ENCODE measurements at places on chromosomes 12 and 14.

- peak; percentile 46 for DNase-seq
Observed at GRCh38 chr14:88551094-88551870, 3.5 kb downstream of the PTPN21 start.

DNA sequence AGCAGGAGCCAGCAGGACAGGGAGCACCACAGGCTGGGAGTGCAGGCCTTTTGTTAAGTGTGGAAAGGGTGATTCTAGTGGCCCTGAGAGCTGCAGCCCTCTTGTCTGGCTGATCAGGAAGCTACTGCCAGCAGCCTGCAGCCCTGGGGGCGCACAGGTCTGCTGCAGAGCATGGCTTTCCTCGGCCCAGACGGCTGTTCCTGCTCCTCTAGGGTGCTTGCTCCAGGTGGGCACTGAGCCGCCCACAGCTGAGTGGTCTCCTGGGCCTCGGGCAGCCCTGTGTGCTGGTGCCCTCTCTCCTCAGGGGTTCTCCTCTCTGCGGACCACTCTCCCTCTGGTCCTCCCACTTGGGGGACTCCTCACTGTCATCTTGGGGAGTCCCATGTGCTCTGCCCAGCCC is 18.9 kb downstream of the CCDC88C start:
- DNase-seq, result no peak

- DNase-seq, result no peak
Observed at GRCh38 chr12:26244503-26244902, 49.1 kb downstream of the SSPN start.

DNA sequence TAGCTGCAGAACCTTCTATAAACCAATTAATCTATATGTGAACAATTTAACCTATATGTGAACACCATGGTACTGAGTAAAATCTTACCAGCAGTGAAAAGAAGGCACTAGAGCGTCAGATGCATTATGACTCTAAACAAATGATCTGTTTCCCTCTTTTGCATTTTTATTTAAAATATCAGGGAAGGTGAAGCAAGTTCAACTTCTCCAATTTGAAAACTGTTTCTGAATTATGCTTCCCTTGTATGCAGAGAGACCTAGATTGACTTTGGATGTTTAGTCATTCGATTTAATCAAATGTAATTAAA is 80.9 kb downstream of the DAD1 start:
- DNase-seq, result no peak

GRCh38 chr14:75999511-76000190 is 14.1 kb downstream of the IFT43 start:
- DNase-seq, result no peak

- DNase-seq, result no peak
Observed at GRCh38 chr12:64743206-64743605, 16.0 kb downstream of the GNS start.

GRCh38 chr14:64178814-64179213 is 115.4 kb downstream of the ESR2 start:
- no peak for DNase-seq

GRCh38 chr14:22472935-22473854 is 115.8 kb downstream of the DAD1 start:
- no peak for DNase-seq

DNA sequence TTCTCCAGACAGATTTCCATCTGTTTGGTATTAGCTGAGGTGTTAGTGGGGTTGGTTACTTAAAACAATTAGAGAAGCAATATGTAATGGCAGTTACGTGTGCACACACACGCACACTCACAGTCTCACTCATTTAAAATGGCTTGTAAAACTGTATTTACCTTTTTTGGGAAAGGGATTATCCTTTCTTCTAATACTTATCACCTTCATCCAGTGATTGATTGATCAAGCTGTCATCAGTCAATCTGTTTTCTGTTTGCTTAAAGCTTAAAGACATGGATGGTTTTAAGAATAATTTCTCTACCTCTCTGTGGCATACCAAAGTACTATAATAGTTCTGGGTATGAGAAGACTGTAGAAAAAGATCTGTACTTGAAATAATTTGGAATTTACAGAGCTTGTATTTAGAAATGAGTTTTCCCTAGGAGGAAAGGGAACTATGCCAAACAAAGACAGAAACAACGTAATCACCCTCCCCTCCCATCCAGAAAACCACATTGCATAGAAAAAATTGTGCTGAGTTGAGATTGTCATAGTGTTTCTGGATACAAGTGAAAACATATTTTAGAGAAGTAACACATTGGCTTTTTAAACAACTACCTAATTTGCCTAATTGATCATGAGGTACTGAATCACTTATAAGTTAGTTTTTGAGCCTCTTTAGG is 455.8 kb downstream of the PCNX1 start:
- peak; percentile 18 for DNase-seq

- DNase-seq, result no peak
Observed at GRCh38 chr14:89537911-89538310, 120.9 kb upstream of the FOXN3 start.

GRCh38 chr14:89221109-89221810 is 195.8 kb downstream of the FOXN3 start:
- DNase-seq, result peak; percentile 49

DNA sequence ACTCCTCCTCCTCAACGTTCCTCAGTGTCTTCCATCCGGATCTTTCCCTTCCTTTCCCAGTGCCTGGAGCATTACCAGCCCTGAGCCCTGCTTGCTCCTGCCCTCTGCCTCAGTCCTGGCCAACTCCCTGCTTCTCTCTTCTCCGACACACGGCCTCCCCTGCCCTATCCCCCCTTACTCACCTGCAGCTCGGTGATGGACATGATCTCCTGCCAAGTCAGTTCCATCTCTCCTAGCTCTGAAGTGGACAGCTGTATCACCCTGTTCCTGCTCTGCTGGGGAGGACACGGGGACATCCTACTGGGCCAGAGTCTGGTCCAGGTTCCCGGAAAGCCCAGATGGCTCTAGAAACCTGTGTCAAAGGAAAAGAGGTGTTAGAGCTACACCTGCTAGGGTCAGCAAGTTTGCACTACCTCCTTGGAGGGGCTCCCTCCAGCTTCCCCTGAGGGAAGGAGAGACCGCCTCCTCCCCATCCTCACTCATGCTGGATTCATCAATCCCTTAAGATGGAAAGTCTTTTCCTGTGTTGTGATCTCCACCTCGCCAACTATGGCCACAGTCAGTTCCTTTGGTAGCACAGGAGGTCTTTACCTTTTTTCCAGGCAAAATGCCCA is 5.8 kb downstream of the NFE2 start:
- DNase-seq, result no peak

GRCh38 chr14:63543826-63544406 is 739 bp upstream of the PPP2R5E start:
- DNase-seq, result no peak

- no peak for DNase-seq
Observed at GRCh38 chr12:63989301-63989845, 144.9 kb downstream of the SRGAP1 start.

DNA sequence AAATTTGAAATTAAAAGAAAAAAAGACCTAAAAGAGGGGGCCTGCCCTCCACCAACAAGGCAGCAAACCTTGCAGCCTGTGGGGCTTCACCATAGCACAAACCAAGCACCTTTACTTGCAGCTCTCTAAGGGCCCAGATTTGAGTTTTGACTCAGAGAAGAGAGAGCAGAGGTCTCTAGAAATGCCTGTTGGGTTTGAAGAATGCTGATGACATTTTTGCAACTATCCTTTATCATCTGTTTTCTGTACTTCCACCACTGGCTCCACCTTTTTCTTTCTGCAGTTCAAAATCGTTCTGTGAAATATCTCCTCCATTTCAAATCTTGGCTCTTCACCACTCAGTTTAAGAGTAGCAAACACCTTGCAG is 83.8 kb upstream of the HMGA2 start:
- no peak for DNase-seq

DNA sequence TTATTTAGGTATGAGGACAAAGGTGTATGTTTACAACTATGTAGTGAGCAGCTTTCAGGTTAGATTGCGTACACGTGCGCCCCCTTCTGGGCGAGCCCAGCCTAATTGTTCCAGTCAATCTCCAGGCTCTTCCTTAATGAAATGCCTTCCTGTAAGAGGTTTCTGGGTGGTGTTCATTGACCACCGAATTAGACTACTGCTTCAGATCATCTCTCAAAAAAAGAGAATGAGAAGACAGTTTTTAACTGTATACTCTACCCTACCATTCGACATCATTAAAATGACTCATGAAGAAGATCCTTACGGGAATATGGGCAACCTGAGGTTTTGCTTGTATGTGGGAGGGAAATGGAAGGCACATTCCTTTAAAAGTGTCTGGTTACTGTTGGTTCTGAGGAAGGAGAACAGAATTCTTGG is 2.1 kb downstream of the LUM start:
- no peak for DNase-seq

DNA sequence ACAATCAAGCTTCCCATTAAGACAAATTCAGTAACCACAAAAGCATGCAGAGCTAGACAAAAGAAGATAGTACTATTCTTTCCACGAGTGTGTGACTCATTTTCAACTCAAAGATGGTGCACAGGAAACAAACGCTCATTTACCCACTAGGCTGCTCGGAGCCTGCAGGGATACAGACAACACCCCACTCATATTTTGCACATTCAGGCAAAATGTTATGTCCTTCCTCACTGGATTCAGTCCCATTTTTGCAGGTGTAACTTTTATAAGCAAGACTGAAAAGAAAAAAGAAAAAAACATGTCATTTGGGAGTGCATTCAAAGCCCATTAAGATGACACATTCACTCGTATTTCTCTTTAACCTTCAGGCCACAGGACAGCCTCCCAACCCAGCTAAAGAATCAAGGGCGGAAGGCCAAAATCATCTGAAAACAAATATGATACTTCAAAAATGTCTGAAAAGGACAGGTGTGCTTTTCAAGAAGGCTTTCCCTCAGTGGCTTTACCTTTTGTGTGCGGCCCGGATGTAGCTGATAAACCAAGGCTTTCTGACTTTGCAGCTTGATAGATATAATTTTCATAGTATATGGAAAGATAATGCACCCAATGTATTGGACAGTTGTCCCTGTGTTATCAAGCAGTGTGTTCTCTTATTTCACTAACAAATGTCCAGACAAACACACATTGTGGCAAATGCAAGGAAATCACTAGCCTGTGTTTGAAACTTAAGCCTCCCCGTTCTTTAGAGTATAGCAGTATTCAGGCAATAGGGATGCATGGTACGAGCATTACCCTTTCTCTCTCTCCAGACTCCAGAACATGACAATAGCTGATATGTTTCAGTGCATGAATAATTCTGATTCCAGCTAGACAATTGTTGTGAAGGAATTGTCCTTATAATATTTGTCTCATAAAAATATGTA is 147.8 kb upstream of the KRR1 start:
- no peak for DNase-seq

DNA sequence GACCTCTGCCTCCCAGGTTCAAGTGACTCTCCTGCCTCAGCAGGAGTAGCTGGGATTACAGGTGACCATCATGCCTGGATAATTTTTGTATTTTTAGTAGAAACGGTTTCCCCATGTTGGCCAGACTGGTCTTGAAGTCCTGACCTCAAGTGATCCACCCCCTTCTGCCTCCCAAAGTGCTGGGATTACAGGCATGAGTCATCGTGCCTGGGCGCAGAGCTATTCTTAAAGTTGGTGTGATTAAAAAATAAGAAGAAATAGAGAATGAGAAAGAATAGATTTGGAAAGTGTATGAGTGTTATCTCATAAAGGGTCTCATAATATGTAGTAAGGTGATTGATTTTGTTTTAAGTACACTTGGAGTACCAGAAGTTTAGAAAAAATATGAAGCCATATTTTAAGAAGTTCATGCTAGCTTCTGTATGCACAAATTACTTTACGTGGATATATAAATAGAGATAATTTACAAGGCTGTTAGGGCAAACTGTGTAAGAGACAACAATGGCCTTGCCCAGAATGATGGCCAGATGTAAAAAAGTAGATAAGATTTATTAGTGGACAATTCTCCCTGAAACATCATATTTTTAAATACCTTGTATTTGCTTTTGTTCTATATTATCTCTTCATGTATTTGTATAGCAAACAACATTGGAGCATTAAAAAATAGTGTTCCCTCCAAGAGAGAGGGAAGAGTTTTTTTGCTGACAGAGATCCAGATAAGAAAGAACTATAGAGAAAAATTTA is 1108.5 kb downstream of the SLC16A7 start:
- no peak for DNase-seq

- DNase-seq, result no peak
Observed at GRCh38 chr12:127925971-127926370, 341.0 kb upstream of the TMEM132C start.

DNA sequence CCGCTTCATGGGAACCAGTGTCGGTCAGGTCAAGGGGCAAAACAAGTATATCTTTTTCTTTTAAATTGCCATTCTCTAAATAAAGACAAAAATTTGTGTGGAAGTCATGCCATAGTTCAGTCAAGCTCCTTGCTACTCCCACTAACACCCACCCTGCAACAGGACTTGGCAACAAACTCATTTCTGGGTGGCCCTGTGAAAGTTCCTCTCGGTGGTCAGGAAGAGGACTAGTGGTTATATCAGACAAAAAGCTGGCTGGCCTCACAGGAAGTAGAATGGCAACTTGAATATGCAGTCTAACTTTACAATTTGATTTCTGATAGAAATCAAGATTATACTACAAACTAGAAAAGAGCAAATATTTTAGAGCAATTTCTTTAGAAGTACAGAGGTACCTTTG is 11.2 kb downstream of the DHRS7 start:
- peak; percentile 30 for DNase-seq

DNA sequence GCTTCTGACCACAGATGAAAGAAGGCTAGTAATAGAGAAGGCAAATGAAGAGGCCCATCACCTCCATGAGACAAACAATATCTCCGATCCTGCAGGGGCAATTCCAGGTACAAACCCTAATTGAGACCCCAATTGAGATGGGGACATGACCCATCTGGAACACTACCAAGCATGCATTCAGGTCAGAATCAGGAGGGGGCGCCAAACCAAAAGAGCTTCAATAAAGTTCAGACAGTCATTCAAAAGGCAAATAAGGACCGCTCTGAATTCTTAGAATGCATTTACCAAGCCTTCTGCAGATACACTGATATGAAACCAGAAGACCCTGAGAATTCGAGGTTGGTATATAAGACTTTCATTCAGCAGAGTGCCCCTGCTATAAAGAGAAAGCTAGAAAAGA is 10.2 kb upstream of the EDDM3B start:
- peak; percentile 47 for DNase-seq

DNA sequence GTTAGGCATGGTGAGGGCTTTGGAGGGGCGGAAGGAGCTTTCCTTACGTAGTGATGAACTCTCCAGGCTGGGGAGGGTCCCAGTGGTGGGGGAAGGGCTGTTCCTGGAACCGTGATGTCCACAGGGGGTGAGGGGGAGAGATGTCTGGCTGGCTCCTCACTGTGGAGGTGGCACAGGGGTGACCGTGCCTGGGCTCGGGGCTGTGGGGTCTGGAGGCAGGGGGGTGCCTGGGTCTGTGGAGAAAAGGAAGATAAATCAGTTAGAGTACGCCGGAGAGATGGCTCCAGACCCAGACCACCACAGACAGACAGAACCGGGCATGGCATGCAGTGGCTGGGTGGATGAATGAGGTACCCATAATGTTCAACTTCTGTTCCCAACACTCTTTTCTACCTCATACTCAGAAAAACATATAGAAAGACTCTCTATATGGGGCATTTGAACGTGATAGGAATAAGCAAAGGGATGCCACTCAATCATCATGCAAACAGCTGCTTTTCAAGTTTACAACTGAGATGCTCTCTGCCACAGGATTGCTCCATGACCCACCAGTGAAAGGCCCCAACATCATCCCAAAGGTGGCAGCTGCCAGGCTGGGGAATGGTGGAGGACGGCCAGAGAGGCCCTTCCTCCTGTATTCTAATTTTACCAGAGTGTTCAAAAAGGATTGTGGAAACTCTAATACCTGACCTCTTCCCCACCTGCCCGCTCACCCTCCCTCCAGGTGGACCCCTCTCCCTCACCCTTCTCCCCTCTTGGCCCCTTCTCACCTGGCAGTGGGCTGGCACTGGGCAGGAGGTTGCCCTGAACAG is 5.6 kb downstream of the MYL6 start:
- DNase-seq, result peak; percentile 17

- DNase-seq, result peak; percentile 76
Observed at GRCh38 chr14:20631023-20631879, 10.2 kb downstream of the OR6S1 start.

Measured in CD4-positive, alpha-beta T cell treated with Interleukin-21 for 1 hour (primary cell).